BJ (cell line): ENCODE measurements at places on chromosomes 1 and 21.
A peak's percentile ranks its signal among the peaks of the same experiment; 100 is the strongest.

DNA sequence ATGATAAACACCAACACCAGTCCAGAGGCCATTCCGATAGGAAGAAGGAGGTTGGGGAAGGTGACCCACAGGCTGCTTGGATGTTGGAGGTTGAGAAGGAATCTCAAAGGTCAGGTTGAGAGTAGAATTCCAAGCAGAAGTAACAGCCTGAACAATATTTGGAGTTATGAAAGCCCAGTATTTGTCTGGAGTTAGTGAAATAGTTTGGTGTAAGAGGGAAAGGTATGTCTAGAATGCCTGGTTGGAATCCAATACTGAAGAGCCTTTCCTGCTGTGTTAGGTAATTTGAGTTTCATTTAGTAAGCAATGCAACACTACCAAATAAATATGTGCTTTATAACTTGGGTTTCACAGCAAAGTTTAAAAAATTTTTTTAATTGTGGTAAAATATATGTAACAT, 70.5 kb upstream of the MCOLN3 start:
- DNase-seq = no peak

GRCh38 chr1:110348050-110348449, 8.9 kb downstream of the RBM15 start:
- no peak for DNase-seq

DNA sequence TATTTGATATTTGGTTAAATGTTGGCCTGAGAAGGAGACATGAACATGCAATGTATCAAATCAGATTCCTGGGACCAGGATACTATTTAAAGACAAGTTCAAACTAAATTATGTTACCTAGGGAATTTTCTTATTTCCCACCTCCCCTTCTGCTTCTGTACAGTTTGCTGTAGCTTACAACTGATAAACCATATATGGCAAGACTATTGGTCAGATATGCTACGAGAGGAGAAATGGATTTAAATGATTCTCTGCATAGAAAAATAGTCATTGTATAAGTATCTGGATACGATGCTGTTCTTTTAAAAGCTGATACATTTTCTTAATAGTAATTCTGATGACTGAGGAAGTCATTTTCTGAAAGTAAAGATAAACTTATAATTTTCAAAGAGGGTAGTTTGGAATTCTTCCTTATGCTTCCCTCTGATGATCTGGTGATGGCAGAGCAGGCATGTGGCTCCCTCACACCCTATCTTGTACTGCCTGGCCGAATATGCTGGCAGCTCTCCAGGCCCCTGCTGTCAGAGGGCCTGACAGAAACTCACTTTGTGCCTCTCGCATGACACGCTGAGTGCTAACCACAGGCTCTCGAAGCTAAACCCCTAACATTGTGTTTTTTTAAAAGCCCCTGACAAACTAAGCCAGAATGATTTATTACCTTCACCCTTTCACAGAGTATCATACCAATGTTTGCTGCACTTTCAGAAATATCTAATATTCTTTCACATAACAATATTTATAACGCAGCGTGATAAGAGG, 19.4 kb downstream of the RRP15 start:
- DNase-seq = no peak

DNA sequence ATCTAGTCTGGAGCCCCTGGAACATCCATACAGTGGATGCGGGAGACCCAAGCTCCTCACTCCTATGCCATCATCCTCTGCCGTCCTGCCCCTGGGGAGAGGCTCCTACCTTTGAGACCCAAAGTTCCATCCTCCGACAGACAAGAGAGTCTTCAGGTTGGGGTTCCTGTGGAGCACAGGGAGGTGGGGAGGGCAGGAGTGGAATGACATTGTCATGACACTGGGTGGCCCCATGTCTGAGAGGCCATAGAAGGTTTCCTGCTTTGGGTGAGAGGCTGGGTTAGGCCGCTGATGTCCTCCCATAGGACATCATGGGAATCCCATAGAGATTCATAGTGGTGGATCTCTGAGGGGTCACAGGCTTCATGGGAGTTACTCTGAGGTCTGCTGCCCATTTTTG, 2.0 kb downstream of the CHI3L1 start:
- DNase-seq = no peak

DNA sequence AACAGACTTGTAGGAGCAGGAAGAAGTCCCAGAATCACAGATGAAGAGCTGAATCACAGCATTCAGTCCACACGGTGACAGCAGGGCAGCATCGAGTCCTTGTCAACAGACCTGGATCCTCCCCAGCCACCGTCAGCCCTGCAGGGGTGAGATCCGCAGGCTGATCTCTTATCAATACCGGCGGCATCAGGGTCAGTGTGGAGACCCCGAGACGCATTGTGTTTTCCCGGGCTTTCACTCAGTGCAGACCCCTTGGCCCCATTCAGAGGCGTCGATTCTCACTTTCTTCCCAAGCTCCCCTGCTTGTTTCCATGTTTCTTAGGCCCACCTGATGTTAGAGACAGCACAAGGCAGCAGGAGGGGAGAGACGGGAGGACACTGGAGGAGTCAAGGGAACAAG, 609.6 kb downstream of the PTPRU start:
- DNase-seq = no peak

DNA sequence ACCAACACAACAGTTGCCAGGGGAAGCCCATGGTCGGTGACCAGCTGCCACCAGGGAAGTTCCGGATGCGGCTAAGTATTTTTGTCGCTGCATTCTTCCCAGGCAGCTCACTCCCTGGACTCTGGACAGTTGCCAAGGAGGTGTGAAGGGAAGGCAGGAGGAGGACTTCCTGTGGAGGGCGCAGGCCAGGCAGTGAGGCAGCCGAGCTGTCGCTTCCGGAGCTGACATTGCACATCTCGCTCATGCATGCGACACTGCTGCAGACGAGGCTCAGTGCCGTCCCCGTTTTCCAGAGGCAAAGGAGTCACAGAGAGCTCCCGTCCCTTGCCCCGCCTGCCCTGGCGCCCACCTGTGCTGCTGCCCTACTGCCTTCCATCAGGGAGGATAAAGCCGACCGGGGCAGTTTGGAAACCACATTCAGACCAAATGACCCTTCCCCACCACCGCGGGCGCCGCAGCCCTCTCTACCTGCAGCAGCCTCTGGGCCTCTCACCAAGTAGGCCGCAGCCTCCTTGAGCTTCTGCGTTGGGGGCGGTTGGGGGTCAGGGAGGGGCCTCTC, 81.4 kb downstream of the NENF start:
- no peak for DNase-seq

DNA sequence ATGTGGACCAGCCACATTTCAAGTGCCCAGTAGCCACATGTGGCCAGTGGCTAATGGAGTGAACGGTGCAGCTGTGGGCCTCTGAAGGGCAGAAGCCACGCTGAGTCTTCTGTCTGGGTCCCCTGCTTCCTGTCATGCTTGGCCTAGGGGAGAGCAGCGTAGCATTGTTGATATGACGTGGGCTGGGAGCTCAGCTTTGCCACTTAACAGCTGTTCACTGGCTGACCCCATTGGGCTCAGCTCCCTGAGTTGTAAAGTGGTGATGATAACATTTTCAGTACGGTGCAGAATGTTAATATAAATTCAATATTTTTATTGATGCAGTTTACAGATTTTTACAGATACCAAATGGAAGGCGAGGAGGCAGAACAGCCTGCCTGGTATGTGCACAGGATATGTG, 4.5 kb downstream of the PODN start:
- DNase-seq = no peak

GRCh38 chr1:111241797-111242196, 14.3 kb downstream of the CHI3L2 start:
- DNase-seq = no peak

GRCh38 chr1:204574016-204574864, 58.0 kb downstream of the MDM4 start:
- no peak for DNase-seq

- no peak for DNase-seq
These were observed 61.0 kb downstream of the ACP6 start for GRCh38 chr1:147609358-147609757.

DNA sequence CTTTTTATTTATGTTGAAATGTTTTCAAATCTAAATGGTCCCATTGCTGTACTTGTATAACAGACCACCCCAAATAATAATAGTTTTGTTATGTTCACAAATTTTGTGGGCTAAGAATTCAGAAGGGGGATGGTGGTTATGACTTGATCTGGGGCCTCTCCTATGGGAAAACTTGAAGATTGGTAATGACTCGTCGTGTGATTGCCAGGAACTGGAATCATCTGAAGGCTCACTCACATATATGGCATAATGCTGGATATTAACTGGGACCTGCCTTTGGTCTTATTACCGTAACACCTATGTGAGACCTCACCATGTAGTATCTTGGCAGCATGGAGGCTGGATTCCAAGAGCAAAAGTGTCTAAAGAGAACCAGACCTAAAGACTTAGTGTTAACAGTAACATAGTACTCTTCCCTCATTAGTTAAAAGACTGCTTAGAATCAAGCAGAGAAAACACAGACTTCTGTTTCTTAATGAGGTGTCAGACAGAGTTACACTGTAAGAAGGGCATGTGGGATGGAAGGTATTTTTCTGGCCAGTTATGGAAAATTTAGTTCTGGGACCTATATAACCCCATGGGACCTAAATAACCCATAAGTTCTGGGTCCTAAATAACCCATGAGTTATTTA, 11.9 kb downstream of the LYPLAL1 start:
- DNase-seq = no peak

DNA sequence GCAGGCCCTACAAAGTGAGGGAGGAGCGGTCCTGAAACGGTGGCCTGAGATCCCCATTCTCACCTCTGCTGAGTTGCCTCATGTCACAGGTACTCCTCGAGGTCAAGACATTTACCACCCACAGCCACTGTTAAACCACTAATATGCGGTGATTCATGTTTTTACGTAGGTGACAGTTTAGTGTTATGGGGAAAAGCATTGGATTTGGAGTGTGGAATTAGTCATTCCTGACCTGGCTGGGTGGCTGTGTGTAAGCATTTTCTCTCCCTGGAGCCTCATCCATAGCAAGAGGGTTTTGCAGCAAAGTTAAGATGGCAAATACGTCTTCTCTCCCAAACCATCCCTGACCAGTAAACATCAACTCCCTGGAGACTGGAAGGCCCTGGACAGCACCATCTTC, 57.8 kb upstream of the KCNJ6 start:
- DNase-seq = no peak

DNA sequence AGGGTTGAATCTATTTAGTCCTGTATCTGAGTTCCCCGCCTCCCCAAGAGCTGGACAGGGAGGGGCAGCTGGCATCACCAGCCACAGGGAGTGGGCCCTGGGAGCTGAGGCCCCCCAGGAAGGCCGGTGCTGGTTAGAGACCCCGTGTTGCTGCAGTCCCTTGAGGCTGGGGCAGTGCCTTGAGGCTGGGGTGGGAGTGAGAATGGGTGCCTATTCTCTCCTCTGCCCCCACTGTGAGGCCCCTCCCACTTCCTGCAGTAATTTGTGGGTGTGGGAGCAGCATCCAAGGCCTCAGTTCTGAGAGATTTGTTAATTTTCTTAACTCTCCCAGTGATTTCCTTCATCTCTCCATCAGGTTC, 2.5 kb upstream of the TRAPPC3 start:
- no peak for DNase-seq

DNA sequence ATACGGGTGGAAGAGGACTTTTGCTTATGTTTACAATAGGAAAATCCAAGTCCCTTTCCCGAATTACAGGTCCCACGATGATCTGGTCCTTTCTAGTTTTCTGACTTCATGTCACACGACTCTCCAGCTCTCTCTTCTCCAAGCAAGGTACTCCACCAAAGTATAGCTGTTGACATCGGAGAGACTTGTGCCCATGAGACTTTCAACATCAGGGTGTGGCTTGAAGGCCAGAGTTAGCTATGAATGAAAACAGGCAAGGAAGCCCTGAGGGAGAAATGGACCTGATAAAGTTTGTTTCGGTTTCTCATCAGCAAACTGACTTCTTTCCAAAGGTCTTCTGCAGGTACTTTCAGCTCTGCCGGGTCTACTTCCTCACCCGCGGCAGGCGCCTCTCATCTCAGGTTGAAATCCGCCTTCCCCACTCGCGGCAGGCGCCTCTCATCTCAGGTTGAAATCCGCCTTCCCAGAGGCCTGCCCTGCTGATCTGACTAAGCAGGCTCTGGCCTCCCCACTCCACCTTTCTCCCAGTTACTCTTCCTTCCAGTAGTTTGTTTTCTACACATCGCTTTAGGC, 2.1 kb upstream of the PER3 start:
- DNase-seq = no peak

DNA sequence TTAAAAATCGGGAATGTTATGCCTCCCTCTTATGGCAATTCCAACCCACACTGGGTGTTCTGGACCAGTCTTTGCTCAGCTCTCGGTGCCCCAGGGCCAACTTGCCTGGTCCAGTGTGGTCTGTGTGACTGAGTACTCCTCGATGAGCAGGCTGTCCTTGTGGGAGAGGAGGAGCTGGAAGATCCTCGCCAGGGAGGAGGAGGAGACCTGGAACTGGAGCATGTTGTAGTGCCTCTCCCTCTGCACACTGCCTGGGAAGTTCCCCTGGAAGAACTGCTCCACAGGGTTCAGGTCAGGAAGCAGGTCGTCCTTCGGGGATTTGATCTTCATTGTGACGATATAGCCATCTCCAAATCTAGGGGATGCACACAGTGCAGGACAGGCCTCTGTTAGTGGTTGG, 88.5 kb upstream of the GCLM start:
- DNase-seq = no peak

DNA sequence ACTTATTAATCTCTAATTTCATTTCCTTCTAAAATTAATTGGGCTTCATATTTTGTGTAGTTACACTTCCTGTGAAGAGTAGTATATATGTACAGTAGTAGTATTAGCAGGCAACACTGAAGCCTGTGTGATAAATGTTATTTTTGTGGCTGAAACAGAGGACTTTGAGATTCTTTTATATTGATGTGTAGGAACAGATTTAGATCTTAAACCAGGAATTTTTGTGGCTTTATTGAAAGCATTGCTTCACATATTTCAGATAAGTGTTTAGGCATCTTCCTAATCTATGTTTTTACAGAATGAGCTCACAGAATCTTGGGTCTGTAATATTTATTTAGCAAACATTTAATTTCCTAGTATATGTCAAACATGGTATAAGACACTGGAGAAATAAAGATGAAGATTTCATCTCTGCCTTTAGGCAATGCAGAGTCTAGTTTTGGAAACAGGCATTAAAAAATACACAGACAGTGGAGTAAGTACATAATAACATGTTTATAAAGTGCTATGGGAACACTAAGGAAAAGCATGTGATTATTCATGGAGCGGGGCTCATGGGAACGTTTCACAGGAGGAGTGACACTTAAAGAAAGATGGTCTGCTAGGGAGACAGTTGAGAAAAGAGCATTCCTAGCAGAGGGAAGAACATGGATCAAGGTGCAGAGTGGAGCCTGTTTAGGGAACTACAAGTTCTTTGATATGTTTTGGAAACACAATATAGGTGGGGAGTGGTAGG, 52.7 kb downstream of the MIGA1 start:
- DNase-seq = peak; percentile 60

DNA sequence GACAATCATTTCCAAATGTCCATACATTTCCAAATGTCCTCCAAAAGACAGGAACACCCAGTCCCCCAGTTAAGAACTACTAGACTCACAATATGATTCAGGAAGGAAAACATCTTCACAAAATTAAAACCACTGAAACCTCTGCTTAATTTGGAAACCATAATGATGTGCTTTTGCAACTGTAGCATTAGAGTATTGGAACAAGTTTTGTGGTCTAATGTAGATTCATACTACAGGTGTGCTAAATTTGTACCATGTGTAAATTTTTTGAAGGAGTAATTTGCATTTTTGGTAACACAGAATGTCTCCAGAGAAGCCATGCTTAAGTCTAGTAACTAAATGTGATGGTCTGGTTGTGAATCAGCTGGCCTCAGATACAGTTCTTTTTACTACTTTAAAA, 129.6 kb downstream of the DPYD start:
- no peak for DNase-seq
